Osteoblast (primary cell): ENCODE measurements at places on chromosomes 2 and 18.
A peak's percentile ranks its signal among the peaks of the same experiment; 100 is the strongest.

DNA sequence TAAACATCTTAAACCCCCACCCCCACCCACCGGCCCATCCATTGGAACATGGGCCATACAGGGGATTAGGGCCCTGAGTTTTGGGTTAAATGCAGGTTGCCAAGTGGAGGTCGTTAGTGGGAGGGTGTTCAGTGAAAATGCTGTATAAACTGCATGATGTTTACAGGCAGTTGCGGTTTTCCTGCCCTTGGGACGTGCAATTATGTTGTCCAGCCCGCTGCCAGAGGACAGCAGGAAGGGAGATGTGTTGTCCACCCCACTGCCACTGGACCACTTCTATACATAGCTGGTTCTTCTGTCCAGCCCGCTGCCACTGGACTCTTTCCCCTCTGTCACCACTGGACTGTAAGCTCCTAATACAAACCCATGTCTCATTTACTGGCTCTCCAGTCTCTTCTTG is 2.7 kb upstream of the LAPTM4A start:
- no peak for DNase-seq

- no peak for DNase-seq
Measured at GRCh38 chr2:229703909-229704630, 10.3 kb downstream of the DNER start.

DNA sequence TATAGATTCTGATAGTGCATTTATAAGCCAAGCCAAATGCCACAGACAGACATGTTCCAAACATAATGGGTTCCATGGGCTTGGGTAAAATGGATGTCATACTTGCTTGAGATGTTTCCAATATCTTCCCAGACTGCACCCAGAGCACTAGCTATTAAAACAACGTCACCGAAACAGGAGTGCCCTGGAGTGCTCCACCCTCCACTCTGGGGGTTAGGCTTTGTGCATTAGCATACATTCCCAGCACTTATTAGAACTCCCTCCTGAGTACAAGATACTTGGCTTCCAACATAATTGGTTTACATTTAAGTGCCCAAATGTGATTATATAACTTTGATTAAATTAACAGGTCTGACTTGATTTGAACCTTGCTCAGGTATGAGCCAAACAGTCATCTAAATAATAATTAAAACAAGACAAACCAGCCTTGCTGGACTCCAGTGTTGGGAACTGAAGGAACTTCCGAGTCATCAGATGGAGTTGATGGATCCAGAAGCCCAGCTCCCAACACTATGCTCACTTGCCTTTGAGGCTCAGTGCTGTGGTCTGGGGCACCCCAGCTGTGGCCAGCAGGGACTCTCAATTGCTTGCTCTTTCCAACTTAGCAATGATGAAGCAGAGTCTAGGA is 60.5 kb upstream of the LGALSL start:
- no peak for DNase-seq

DNA sequence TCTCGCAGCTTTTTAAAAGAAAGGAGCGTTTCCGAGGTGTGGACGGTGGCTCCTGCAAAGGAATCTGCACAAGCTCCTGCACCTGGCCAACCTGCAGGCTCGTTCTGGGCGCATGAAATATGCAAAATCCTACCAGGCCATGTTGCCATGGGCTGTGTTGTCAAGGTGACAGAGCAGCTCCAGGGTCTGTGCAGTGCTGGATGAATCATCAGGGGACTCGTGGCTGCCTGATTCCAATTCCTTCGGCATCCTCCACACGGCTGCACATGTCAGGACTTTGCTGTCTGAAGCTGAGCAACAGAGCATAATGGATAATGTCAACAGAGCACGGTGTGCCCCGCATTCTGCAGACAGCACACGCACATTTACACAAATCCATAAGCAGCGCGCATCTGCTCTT is 120.5 kb downstream of the EIPR1 start:
- DNase-seq: no peak

DNA sequence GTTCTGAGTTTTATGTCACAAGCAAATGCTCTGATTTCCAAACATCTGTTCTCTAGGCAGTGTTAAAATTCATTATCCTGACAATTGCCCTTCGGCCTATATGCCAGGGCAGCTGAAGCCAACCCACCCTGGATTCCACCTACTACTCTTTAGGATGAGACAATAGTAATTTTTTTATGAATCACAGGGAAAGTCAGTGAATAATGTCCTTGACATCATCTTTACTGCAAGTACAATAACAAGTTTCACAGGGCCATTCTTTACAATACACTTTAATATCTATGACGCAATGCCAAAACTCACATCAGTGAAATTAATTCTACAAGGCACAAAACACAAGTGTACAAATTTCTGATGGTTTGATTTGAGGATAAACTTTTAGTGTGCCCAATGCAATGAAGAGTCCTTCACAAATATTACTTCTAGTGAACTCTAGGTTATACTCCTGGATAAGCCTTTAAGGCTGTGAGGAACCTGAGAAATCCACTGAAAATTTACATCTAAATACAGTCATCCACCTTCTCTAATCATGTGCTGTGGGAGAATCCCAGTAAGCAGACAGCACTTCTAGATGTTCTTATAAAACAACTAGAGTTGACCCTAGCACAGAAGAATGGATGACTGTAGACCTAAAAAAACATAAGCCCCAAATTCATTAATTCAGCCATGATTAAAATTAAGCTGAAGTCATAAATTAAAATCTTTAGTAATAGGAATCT is 77.3 kb upstream of the CTLA4 start:
- DNase-seq: peak; percentile 82

DNA sequence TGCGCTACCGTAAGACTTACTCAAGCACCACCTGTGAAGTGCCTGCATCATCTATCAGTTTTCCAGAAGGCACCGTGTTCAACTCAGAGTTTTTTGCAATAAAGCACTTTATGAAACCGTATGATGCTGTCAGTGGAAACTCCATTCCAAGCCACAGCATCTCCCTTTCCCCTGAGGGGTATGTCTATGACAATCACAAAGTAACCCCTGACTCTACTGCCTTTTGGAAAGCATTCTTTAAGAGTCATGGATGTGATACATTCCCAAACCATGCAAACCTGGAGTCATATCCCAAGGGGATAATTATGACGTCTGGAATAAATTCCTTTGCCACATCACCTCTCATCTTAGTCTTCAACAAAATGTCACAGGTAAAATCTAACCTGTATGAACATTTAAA is 39.2 kb downstream of the UNC50 start:
- no peak for DNase-seq

DNA sequence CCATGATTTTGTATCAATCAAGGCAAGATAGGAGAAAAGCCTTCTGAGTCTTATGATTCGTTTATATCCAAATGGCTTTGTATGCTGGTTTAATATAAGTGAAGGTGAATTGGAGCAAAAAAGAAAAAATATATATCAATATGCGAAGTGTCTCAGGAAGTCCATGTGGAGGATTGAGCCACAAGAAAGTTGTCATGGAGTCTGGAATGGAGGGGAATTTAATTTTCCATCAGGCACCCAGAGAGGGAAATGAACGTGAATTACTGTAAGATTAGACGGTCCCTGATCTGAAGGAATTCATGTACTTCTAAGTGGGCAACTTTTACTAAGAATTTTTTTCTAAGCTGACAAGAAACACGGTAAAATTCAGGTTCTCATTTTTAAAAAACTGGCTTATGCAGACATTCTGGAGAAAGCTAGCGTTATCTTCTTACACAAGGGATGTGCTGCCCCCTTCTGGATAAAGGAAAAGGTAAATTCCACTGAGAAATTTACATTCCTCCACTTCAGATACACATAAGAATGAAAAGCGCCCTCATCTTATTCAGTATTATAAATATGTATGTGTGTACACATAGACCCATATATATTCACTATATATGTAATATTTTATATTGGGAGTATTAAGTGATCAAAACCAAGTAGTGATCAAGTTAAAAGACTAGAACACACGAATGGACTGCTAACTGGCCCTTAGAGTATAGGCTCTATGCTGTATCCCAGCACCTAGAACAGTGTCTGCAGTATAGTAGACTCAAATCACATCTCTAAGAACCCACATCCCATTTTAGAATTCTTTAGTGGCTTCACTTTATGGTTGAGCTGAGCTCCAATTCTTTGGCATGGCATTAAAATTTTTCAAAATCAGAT is 289.0 kb upstream of the TFPI start:
- DNase-seq: no peak

GRCh38 chr2:236612737-236613136 is 43.1 kb downstream of the ACKR3 start:
- DNase-seq: no peak

DNA sequence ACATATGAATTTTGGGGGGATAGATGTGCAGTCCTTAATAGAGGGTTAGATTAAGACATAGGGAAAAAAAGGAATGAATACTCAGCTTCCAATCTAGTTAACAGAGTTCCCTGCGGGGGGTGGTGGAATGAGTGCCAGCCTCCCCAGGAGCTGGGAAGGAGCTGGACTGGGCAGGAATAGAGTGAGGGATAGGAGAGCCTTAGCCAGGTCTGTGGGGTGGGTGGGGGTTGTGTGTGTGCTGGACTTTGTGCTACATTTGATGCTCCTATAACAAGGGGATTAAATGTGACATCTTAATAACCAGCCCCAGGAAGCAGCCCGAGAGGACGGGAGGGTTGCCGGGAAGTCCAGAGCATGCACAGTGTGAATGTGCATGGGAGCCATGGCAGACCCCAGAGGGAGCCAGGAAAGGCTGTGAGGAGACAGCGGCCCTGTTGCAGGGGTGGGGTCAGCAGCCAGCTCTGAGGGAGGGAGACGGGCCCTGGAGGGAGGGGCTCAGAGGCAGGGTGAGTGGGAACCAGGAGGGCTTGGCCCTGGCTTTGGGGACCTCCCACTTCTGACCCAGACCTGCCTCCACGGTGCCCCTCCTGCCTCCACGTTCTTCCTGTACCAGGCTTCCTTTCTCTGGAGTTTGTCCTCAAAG is 3.6 kb upstream of the MBP start:
- DNase-seq: no peak

GRCh38 chr2:144939590-144939989 is 419.7 kb upstream of the ZEB2 start:
- DNase-seq: no peak

GRCh38 chr2:135124924-135125886 is 73.1 kb downstream of the RAB3GAP1 start:
- DNase-seq: no peak

DNA sequence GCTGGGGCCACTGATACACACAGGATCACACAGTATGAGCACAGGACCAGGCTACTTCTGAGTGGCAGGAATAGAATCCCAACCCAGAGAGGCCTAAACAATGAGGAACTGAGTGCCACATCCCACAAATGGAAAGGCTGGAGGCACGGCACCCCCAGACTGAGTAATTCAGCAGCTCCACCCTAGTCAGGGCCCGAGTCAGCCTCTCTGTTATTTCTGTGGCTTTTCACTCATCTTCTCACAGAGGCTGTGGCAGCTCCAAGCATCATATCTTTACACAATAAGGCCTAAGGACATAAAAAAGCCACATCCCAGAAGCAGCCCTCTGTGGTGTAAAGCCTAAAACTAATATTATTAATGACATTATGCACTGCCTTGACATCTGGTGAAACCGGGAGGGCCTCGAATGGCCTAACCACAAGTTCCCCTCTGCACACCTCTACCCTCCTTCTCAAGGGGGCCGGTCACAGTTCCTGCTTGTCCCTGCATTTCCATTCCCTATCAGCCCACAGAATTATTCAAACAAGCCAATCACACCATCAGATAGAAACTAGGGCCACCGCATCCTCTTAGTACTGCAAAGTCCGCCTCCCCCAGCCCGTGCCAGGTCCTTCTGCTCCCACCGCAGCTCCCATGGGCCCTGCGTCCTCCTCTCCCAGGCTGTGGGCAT is 12.5 kb upstream of the MAL start:
- no peak for DNase-seq

GRCh38 chr2:238925816-238926521 is 78.1 kb downstream of the TWIST2 start:
- peak; percentile 31 for DNase-seq

GRCh38 chr18:23237524-23238151 is 102.4 kb downstream of the CABLES1 start:
- peak; percentile 94 for DNase-seq

DNA sequence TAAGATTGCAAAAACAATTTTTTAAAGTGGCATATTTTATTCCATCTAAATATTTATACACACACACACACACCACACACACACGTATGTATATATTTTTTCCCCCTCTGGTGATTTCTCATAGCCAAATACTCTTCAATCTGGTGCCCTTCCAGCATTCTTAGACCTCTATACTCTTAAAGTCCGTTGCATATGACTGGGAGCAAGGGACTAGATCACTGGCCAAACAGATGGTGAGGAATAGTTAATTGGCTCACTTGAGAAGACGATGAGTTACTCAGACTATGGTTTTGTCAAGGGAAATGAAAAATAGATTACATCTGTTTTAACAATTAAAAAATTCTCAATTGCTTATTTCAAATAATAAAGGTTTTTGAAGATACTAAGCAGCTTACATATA is 512.5 kb upstream of the LRRTM4 start:
- no peak for DNase-seq
